Kidney epithelial cell (primary cell): ENCODE measurements at places on chromosomes 2 and 18. TPM values are rescaled to one million over a fixed set of nuclear protein-coding genes. Genes with fewer than 3 reads are reported as not detected.

Gene ASB18
- not detected in 2 replicates for total RNA-seq

GRCh38 chr2:56613254-56613653 is 429.5 kb downstream of the CCDC85A start:
- DNase-seq = no peak

- DNase-seq = peak; percentile 5
Observed at GRCh38 chr2:145431181-145431951, 911.4 kb upstream of the ZEB2 start.

- no peak for DNase-seq
Observed at GRCh38 chr2:2326068-2327040, 4.7 kb downstream of the MYT1L start.

Gene STPG4
- not detected in 2 replicates for total RNA-seq

DNA sequence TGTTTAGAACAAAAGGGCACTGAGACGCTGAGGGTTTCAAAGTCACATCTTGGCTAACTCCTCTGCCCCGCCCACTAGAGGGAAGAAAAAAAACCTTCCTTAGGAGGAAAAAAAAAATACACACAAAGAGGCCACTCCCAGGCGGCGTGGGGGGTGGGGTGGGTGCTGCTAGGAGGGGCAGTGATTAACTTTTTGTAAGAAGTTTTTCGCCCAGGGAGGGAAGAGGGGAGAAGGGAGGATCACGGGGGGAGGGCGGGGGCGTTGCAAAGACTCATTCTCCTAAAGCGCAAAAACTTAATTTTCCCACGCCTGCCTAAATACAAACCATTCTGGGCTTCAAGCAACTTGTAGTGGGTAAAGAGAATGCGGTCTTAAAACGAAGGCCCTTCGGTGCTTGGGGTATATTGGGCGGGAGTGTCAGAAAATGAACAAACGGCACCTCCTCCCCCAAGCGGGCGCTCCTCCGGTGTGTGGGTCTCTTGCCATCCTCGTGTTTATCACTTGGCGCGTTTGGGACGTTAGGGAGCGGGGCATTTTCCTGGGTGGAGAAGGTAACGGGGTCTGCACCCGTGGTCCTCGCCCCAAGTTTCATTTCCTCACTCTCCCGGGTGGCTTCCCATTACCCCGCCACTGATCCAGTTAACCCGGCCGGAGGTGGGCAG is 1.7 kb downstream of the CXCR4 start:
- DNase-seq = no peak

- no peak for DNase-seq
Observed at GRCh38 chr18:37305066-37305465, 260.5 kb downstream of the CELF4 start.

DNA sequence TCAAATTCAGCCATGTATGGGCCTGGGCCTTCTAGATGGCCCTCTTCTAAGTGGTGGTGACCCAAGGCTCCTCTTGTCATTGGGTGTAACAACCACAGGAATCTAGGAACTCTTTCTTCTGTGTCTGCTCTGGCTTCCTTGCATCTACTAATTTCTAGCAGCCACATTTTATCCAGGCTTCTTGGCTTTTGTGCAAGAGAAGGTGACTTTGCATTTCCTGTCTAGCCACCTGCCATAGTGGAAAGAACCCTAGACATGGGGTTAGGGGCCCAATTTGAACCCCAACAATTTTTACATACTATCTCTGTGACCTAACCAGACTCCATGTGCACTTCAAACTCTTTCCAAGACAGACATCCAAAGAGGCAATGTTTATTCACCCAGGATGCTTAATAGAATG is 25.1 kb downstream of the SMYD1 start:
- no peak for DNase-seq

- no peak for DNase-seq
Observed at GRCh38 chr18:55864281-55864680, 276.3 kb upstream of the TCF4 start.

GRCh38 chr2:171541202-171541887 is 19.1 kb downstream of the CYBRD1 start:
- no peak for DNase-seq

Gene FHOD3
- 47.2 and 57.3 TPM in 2 replicates for total RNA-seq

DNA sequence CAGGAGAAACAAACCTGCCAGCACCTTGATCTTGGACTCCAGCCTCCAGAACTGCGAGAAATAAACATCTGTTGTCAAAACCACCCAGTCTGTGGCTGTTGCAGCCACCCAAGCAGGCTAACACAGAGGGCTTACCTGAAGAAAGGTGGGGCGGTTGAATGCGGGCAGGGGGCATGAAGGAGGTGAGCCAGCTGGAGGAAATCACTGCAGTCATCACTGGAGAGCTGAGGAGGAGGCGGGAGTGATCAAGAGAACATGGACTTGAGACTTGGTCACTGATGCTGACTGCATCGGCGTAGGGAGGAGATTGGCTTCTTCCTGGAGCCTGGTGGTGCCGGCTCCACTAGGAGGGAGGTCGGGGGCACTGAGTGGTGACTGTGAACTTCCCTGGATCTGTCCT is 14.6 kb upstream of the ARMC9 start:
- no peak for DNase-seq

GRCh38 chr2:8249141-8249540 is 432.7 kb upstream of the ID2 start:
- DNase-seq = no peak

- DNase-seq = no peak
Observed at GRCh38 chr18:13726972-13727331, 479 bp downstream of the RNMT start.

Gene COL4A3
- total RNA-seq = 0.96 and 2.3 TPM in 2 replicates

DNA sequence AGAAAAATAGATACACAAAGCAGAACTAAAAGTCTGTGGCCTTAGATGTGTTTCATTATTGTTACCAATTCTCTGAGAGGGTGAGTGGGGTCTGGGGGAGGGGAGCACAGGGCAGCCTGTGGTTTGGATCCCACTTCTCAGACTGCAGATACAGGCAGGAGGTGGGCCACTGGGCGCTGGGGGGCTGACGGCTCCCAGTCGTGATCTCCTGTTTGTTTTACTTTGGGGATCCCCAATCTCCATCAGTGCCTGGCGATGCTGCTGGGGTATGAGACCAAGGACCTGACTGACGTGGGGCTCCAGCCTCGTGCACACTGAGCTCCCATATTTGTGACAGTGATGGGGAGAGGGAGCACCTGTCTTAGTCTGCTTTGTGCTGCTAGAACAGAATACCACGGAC is 54.9 kb downstream of the EDAR start:
- no peak for DNase-seq

- no peak for DNase-seq
Observed at GRCh38 chr18:42756214-42756613, 359.3 kb downstream of the RIT2 start.

DNA sequence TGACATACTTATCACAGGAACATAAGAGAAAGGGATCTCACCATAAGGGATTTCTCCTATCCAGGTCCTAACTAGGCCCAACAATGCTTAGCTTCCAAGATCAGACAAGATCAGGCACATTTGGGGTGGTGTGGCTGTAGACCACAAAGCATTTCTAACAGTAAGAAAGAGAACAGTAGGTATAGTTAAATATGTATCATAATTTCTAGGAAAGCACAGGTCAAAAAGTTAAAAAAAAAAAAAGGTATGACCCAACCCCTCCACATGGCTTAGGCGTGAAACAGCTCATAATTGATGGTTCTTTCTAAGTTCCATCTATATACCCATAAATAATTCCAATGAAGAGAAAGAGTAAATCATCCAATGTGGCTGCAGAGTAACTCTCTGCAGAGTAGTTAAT is 6.9 kb downstream of the PRKD3 start:
- no peak for DNase-seq

GRCh38 chr18:45998244-45998643 is 31.1 kb upstream of the EPG5 start:
- DNase-seq = no peak

Gene GPR17
- 0.14 TPM in 1 of 2 replicates, not detected in the other for total RNA-seq

GRCh38 chr2:85682378-85682777 is 11.8 kb upstream of the GNLY start:
- DNase-seq = no peak

Gene IHH
- not detected in 2 replicates for total RNA-seq

GRCh38 chr18:76259096-76259495 is 235.9 kb downstream of the ZNF516 start:
- no peak for DNase-seq
